ENCODE measurements at places on chromosomes 16 and 17. TPM values are rescaled to one million over a fixed set of nuclear protein-coding genes. Genes with fewer than 3 reads are reported as not detected.

The SLC16A11 gene
- not detected for total RNA-seq

DNA sequence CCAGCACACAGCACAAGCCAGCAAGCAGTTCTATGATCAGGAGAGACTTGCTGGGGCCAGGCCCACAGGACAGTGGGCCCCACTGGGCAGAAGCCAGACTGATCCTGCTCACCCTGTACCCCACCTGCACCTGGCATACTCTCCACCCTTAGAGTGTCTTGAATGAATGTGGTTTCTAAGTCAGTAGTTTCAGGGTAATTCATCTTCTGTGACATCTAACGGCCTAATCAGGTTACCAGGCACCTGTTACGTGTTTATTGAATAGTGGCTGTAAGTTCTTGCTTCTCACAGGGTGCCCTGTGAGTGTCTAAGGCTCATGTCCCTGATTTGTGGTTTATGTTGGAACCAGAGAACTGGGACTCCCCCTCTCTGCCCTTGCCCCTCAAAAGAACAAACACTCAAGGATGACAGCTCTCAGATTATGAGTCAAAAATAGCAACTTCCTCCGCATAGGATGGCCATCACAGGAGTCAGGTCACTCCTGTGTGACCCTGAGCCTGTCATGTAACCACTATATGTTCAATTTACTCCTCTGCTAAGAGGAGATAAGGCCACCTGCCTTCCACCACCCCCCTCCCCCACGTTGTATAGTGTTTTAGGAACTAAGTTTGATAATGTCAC, 7.0 kb upstream of the OR2C1 start:
- no peak for DNase-seq

DNA sequence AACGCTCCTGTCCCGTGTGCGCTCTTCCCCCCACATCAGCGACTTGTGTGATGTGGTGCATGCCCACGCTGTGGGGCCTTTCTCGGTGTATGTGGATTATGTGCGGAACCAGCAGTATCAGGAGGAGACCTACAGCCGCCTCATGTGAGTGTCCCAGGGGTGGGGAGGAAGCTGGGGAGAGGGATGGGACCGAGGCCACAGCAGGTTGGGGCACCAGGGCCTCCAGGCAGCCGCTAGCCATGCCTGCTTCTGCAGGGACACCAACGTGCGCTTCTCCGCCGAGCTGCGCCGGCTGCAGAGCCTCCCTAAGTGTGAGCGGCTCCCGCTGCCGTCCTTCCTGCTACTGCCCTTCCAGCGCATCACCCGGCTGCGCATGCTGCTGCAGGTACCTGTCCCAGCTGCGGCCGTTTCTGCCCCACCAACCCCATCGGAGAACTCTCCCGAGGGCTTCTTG, 5.8 kb downstream of the ARHGEF15 start:
- no peak for DNase-seq

The TBC1D3 gene
- total RNA-seq: not detected

GRCh38 chr16:29834079-29834478, 13.8 kb downstream of the MVP start:
- no peak for DNase-seq

GRCh38 chr17:83190601-83191387, 111.4 kb downstream of the METRNL start:
- no peak for DNase-seq

The EIF1 gene
- total RNA-seq: 86.7 TPM

DNA sequence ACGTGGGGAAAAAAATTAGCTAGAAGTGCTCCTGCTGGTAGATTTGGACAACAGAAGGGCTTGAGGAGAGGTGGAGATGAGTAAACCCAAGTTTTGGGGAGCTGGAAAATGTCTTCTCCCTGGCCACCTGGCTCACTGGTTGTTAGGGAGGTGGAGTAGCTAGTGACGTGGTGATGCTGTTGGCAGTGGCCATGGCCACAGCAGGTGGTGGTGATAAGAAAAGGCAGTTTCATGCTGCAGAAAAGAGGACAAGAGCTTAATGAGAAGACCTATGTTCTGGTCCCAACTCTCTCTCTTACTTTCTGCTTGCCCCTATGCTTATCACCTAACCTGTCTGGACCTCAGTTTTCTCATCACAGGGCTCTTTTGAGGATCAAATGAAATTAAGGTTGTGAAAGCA, 223.5 kb upstream of the N4BP1 start:
- DNase-seq: no peak

DNA sequence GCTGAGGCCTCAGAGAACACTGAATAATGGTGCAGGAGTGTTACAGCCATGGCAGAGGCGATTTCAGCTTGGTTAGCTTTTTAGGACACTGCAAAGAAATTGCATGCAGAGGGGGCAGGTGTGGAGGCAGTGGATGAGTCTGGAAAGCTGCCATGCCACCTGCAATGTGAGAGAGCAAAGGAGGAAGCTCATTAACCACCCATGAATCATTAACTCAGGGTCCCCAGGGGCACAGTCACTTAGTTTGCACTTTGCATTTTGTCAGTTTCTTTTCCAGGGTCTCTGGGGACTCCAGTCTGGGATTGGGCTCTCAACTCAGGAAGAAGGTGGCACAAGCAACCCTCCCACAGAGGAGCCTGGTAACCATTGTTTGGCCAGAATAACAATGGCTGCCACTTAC, 132.9 kb downstream of the USP31 start:
- no peak for DNase-seq

GRCh38 chr16:76338472-76338871, 61.3 kb downstream of the CNTNAP4 start:
- no peak for DNase-seq

The DHRS7C gene
- total RNA-seq: not detected

- DNase-seq: peak; percentile 42
Measured at GRCh38 chr17:15289285-15290183, 24.4 kb upstream of the PMP22 start.

DNA sequence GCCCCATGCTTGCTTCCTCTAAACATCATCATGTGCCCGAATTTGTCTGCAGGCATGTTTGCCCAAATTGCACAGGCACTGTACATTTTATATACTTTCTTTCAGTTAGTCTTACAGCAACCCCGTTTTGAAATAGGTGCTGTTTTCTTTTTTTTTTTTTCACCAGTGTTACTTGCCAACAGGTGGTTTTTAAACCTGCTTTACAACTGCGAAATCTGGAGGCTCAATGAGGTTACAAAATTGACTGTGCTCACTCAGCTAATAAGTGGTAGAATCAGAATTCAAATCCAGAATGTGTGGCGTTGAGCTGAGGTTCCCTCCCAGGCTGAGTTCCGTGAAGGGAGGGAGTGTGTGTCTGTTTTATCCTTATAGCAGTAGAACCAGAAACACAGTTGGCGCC, 5.8 kb downstream of the PLA2G15 start:
- DNase-seq: no peak

The UNK gene
- total RNA-seq: 19.4 TPM

The NOXO1 gene
- 1.2 TPM for total RNA-seq

DNA sequence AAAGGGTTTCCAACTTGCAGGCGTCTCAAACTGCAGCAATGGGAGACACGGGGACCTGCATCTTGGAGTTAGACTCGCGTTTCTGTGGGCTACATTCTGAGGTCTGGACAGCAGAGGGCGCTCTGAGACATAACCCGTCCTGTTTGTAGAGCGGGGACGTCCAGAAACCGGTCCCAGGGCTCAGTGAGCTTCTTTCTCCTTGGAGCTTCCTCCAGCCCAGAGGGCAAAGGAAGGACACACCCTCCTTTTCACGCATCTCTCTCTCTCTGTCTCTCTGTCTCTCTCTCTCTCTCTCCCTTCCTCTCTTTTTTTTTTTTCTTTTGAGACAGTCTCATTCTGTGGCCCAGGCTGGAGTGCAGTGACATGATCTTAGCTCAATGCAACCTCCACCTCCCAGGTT, 19.8 kb downstream of the COX4I1 start:
- DNase-seq: no peak

GRCh38 chr17:17445925-17446665, 30.7 kb upstream of the MED9 start:
- peak; percentile 98 for DNase-seq

The GAST gene
- total RNA-seq: not detected

The ST6GALNAC2 gene
- total RNA-seq: 1.4 TPM

- no peak for DNase-seq
Measured at GRCh38 chr16:66681676-66682075, 14.9 kb downstream of the CMTM4 start.

GRCh38 chr17:27959382-27959709, 66.2 kb upstream of the LYRM9 start:
- DNase-seq: no peak

- DNase-seq: peak; percentile 47
Measured at GRCh38 chr17:69448431-69449102, 34.1 kb downstream of the MAP2K6 start.

GRCh38 chr16:89071686-89072547, 21.7 kb upstream of the ACSF3 start:
- DNase-seq: no peak

DNA sequence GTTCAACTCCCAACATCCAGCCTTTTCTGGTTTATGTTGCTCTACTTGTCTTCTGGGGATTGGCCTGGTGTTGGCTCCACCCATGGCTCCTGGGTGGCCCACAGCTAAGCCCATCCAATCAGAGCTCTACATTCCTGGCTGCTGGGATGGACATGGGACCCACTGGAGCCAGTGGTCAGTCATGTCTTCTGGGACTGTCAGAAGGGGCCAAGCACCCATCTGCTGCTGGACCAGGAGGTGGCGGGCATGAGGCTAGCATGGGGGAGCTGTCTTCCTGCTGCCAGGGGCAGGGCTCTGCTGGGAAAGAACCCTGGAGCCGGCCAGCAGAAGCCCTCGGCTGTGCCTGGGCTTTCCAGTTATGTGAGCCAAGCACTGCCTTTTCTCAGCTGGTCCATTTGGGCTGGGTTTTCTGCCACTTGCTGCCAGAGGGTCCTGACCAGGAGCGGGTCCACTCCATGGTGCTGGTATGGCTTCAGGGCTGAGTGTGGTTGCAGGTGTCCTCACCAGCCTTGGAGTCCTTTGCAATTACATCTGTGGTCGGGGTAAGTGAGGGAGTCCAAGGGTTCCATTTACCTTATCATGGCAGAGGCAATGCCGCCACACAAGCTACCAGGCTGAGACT, 17.4 kb upstream of the ZNF469 start:
- no peak for DNase-seq

DNA sequence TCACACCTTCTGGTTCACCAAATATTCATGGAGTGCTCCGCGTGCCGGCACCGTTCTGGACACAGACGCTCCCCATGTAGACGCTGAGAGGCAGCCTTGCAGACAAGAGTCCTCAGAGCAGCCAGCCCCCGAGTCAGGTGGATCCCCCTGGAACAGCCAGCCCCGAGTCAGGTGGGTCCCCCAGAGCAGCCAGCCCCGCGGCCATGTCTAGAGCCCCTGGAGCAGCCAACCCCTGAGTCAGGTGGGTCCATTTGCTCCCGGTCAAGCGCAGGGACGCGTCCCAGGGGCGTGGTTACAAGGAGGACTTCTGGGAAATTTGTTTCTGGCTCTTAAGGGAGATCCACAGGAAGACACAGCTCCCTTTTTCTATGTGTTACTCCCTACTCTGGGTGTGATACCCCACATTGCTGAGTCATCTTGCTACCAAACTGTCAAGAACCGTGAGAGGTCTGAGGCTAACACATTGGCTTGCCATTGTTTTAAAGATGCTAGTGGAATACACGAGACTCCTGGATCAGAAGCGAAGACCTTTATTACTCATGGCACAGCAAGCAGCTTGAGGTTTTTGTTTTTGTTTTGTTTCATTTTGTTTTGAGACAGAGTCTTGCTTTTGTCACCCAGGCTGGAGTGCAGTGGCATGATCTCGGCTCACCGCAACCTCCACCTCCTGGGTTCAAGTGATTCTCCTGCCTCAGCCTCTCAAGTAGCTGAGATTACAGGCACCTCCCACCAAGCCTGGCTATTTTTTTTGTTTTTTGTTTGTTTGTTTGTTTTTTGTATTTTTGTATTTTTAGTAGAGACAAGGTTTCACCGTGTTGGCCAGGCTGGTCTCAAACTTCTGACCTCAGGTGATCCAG, 43.3 kb upstream of the CBFA2T3 start:
- no peak for DNase-seq

DNA sequence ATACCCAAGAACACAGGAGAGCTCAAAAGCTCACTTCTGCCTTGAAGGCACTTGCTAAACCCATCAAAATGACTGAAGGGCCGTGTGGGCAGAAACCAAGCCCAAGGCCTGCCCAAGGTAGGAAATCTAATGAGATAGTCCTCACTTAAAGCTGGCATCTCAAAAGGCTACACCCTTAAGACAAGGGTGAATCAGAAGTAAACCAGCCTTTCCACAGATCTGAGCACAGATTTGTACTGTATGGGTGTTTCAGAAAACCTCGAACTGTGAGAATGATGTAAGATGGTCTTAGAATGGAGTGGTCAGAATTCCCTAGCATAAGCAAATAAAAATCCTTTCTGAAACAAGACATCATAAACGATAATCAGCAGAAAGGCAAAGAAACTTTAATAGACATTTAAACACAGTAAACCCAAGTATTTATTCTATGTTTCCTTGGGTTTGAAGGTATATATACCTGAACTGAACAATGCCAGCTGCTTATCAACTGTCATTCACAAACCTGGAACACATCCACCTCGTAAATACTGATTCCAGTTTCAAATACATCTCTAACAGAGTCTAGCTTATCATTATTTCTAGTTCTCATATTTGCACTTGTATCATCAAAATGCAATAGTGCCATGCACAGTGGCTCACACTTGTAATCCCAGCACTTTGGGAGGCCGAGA, 37.8 kb downstream of the GLG1 start:
- DNase-seq: no peak

- no peak for DNase-seq
Measured at GRCh38 chr17:12422651-12423050, 243.0 kb upstream of the MYOCD start.

GRCh38 chr17:17325816-17326215, 22.6 kb downstream of the NT5M start:
- no peak for DNase-seq

GRCh38 chr17:31318298-31318801, 3.1 kb downstream of the EVI2A start:
- DNase-seq: peak; percentile 56

DNA sequence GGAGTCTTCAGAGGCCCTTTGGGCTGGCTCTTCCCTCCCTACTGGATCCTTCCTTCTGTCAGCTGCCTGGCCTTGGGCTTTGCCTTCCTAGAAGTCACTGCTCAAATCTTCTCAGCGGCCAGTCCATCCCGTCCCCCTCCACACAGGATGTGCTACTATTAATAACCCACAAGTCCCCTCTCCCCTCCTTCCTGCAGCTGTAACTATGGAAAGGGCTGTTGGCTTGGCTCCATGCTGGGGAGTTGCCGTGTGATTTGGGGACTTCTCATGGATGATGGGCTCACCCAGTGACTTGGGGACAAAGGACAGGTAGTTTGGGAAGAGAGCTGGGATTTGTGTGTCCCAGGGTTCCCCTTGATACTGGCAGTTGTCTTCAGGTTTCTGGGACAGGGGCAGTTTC, 19.4 kb downstream of the TMEM94 start:
- DNase-seq: no peak
